ENCODE measurements at places on chromosomes 11 and 22.

GRCh38 chr11:113167599-113167998, 146.8 kb upstream of the TTC12 start:
- DNase-seq: no peak

DNA sequence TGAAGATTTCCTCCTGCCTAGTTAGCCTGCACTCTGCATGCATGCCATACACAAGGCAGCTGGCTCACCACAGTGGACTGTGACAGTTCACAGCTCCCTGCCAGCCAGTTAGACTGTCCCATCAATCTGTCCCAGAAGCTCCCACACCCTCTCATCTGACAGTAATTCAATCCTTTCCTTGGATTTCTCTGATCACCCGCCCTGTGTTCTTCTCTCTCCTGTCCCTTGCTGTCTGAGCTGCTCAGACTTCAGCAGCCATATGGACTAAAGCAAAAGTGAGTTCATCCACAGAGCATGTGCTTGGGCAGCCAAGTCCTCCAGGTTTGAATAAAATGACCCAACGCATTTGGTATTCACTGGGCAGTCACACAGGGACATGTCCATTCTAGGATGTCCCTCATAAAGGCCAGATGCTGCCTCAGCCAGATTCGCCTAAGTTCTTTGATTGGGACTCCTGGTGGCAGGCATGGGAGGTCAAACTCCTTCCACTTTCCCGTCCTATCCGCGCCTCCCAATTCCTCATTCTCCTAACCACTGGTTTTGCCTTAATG, 54.5 kb upstream of the ZBTB44 start:
- DNase-seq: no peak

DNA sequence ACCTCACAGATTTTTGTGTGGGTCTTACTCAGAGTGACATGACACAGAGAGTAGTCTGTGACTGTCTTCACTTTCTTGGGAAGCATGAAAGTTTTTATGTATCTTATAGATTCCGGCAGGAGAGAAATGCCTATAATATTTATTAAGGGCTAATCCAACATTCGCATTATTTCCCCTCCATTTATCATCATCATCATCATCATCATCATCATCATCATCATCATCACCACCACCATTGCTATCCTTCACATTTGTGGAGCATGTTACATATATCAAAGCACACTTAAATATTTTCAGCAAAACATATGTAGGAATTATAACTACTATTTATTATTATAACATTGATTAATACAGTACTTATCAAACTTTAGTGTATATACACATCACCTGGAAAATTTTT, 66.2 kb downstream of the GAS2 start:
- DNase-seq: no peak

GRCh38 chr11:36509201-36509639, 852 bp downstream of the TRAF6 start:
- peak; percentile 17 for DNase-seq

DNA sequence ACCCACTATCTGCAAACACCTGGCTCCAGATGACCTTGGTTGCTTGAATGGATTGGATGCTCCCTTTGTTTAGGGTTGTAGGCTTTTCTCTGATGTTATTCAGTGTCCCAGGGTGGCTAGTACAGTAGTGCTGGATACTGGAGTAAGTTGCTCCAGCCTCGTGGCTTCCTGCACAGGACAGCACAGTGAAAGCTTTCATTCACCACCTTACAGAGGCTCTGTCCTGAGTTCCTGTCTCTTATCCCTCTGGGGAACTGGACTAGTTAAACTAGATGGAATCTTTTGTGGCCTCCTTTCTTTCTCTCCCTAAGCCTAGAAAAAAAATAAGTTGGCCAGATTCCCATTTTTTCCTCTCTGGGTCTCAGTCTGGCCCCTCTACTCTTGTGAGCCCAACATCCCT, 42.6 kb downstream of the MRPL48 start:
- DNase-seq: no peak

- no peak for DNase-seq
These were observed 13.9 kb downstream of the APOL2 start for GRCh38 chr22:36225333-36225922.

DNA sequence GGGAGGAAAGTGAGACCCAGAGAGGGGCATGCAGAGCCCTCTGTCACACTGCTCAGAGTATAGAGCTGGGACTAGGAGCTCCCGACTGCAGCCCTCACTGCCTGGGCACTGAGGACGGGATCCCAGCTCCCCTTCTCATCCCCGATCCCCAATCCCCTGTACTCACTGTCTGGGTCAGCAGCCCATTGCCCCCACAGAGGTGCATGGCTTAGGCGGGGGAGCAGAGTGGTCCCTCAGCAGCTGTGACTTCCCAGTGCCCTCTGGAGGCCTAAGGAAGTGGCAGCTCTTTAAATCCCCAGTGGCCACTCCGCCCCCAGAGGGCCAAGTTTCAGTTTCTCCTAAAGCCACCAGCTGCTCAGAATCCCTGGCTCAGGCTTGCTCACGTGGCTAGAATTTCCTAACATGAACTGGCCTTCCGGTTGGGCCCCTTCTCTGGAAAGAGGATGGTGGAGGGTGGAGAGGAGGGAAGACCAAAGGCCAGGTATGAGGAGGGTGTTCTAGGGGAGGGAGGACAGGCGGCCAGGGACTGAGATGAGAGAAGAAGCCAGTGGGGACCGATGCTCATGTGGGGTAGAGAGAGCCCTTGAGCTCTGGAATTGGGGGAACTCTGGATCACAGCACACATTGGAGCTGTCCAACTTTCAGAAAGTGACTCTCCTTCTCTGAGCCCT, at the start of gene BATF2:
TSS of gene BATF2 (minus strand) at position 262 of the 671 bp plus-strand sequence. CDS start at position 205, 57 bp downstream.
- no peak for DNase-seq

DNA sequence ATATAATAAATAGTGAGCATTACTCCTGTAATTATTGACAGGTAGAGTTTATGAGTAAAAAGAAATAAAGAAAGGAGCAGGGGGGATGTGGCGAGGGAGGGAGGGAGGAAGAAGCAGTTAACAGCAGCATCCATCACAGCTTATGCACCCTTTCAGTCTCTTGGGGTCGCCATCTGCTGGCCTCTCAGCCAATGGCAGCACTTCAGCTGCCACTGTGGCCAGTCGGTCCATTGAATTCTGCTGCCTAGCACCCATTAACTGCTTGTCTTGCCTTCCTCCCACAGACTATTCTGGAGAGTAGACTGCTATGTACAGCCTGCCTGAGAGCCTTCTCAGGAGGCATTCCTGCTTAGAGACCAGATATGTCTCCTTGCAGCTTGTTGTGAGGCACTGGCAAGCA, 388.3 kb downstream of the TENM4 start:
- DNase-seq: no peak

DNA sequence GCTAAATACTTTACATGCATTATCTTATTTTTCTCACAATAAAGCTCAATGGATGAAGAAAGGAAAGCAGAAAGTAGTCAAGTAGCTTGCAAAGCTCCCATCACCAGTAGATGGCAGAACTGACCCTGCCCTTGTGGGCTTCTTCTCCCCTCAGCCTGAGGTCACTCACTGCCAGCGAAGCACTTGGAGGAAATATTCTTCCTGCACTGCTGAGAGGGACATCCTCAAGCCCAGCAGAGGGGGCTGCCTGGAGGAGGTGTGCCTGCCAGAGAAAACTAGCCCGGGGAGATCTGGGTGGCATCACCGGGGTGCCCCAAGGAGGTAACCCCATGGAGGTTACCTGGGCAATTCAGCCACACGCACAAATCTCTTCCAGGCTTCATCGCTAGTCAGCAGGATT, 6.6 kb downstream of the APOL4 start:
- DNase-seq: no peak

- DNase-seq: no peak
These were observed 97.8 kb downstream of the ME3 start for GRCh38 chr11:86574493-86575207.

DNA sequence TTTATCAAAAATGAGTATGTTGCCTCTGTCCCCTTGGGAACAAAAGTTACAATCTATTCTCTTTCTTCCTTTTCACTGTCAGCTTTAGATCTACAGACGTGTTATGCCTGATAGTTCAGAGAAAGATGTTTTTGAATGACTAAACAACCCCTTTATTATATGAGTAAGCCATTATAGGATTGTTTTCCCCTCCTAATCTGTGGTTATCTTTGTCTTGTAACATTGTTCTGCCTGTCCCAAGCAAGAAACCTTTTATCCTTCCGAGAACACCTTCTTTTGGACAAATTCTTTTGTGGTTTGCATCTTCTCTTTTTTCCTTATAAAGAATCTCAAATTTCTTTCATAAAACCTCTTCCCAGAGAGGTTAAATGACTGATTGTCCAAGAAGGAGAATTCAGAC, 208.4 kb downstream of the DDX10 start:
- DNase-seq: no peak

- no peak for DNase-seq
These were observed 446.9 kb upstream of the B3GAT1 start for GRCh38 chr11:134858783-134859480.

DNA sequence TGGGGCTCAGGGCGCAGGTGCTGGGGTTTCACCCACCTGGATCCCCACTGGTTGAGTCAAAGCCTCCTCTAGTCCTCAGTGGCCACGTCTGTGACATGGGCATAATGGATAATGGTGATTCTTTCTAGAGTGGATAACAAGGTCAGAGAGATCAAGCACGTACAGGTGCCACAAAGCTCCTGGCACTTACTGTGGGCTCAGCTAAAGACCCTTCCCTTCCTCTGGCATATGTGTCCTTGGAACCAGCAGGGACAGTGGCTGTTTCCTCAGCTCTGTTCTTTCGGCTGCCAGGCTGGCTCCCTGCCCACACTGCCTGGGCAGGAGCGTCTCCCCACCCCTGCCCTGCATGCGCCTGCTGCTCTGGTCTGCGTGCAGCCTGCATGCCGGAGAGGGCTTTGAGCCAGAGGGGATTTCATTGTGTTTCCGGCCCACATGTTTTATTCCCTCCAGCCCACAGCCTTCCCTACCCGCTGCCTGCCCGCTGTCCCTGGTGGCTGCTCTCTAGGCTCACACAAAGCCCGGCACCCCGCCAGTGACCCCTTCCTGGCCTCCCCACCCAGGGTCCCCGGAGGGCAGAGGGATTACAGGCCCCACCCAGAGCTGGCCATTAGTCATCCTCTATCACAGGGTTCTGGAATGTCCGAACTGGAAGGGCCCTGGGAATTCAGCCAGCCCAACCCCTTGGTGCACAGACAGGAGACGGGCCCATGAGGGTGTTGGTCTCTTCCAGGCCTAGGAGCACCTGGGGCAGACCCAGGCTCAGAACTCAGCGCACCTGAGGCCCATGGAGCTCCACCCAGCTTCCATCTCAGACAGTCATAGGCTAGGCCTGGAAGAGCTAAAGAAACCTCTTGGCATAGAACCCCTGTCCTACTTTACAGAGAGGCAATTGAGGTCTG, 55.3 kb upstream of the GCAT start:
- DNase-seq: no peak

DNA sequence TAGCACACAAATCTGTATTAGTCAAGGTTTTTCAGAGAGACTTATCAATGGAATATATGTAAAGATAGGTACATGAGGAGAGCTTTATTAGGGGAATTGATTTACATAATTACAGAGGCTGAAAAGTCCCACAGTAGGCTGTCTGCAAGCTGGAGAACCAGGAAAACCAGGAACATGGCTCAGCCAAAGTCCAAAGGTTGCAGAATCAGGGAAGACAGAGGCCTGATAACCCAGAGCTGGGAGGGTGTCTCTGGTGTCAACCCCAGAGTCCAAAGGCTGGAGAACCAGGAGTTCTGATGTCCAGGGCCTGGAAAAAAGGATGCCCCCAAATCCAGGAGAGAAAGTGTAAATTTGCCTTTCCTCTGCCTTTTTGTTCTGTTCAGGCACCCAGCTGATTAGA, 16.3 kb upstream of the OR5F1 start:
- no peak for DNase-seq

DNA sequence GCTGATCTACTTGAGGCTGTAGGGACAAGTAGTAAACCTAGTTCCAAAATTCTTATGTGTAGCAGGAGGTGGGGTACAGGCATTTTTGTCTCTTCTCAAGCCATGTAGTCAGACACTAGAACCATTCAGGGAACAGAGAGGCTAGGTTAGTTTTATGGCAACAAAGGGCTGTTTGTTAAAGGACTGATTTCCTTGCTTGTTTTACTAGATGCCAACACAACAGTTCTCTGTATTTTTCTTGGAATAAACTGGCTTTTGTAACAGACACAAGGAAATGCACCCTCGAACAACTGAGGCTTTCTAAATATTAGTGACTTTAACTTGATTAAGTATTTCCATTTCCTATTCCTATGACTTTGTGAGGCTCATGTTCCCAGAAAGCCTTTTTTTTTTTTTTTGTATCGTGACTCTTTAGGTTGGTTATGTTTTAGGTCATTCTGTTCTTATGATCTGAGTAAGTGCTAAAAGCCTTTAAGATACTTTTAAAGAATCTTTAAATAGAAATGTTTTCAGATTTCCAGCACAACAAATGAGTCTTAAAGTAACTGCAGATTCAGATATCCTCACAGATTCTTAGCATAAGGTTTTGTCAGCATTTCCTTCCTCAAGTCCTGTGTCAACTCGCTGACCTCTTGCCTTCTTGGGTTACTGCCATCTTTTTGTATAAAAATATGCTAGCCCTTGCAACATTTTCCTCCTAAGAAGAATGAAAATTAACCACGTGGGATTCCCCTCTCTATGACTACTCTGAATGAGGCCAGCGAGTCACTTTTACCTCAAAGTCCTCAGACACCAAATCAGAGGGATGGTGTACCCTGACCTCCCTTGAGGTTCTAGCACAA, 92.5 kb downstream of the CCDC83 start:
- DNase-seq: no peak

- no peak for DNase-seq
These were observed 34.1 kb downstream of the OTOG start for GRCh38 chr11:17581036-17581731.

- DNase-seq: no peak
These were observed 92.3 kb upstream of the CD44 start for GRCh38 chr11:35046681-35047080.

GRCh38 chr22:50572965-50573364, 5.3 kb downstream of the CPT1B start:
- DNase-seq: no peak

- no peak for DNase-seq
These were observed 73.1 kb upstream of the CLMP start for GRCh38 chr11:123268156-123268555.

- no peak for DNase-seq
These were observed 363.0 kb downstream of the CTTN start for GRCh38 chr11:70761094-70761907.

DNA sequence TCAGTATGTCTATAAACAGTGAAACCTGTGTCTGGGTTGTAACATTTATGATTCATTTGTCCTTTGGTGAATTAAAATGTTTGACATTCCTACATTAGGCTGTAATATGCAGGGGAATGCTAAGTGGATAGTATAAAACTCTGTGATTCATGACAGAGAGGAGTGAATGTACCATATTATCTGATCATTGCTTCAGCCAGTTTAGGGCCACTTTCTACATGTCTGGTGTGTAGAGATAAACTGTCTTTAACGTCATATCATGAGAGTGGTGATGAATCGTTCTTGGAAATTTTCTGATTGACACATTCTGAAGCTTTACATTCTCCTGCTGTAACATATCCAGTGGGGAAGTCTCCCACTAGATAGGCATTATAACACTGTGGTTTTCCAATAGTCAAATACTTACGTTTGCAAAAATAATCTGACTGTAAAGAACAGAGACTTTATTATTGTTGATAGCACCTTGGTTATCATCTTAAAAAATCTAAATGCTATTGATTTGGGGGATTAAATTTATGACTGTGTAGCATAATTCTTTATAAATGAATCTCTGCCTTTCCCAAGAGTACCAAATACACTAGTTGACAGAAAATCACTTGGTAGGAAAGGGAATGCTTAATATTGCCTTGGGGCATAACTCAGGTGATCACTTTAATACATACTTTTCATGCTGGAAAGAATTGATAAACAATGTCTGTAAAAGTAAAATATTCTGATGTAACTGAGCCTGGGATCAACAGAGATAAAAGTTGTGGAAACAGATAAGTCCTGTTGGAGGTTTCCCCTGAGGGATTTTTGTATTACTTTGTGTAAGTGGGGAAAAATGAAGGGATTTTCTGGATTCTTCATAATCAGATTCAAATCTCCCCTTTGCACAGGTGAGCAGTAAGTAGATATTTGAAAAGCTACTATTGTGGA, 427.9 kb downstream of the JRKL start:
- no peak for DNase-seq
